ENCODE measurements at places on chromosomes 5 and 9.

GRCh38 chr9:115636596-115636995 is 517.0 kb upstream of the PAPPA start:
- no peak for DNase-seq

DNA sequence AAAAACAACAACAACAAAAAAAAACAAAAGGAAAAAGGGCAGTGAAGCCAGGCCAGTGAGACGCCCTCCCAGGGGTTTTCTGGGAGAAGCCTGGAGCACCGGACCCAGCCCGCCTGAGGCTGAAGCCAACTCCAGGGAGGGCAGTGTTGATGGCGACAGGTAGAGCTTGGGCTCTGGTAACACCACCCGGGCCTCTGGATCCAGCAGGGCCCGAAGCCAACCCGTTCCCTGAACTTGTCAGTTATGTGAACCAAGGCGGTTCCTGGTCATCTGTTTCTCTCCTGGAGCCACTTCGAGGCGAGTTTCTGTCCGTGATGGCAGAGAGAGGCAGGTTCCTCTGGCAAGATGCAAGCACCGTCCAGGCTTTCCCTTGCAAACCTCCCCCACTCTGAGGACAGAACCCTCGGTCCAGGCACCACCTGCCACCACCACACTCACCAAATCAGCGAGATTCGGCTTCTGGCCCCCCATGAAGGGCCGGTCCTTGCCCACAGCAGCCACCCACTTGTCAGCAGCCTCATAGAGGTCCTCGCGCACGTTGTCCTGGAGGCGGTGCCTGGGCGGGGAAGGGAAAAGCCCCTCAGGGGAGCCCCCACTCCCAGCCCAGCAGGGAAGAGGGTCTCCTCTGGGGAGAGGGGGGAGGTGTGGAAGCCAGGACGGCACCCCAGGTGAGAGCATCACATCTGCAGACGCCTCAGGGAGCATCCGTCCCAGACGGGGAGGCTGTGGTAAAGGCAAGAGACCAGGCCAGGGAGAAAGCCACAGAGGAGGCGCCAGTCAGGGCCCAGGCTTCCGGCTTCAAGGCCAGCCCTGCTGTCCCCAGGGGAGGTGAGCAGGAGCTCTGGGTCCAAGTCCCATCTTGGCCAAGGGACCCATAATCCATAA is 5.4 kb downstream of the PTGES2 start:
- no peak for DNase-seq

GRCh38 chr9:115204904-115205453 is 87.0 kb upstream of the TNC start:
- no peak for DNase-seq

DNA sequence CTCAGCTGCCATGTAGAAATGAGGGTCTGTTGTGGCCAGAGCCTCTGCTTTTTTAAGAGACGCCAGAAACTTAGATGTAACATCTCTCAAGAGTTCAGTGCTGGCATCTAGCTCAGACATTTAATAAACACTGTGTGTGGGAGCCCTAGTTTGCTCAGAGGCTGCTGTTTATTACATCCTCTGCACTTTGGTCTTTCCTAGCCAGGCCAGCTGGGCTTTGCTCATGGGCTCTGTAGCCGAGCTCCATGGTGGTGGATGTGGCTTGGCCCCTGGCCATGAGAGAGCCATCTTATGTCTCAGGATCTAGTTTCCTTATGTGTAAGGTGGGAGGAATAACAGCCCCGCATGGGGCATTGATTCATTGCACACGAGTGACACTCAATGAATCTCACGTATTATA is 30.0 kb downstream of the ARHGEF37 start:
- DNase-seq, result no peak

GRCh38 chr5:129951039-129951438 is 46.8 kb downstream of the CHSY3 start:
- DNase-seq, result no peak

DNA sequence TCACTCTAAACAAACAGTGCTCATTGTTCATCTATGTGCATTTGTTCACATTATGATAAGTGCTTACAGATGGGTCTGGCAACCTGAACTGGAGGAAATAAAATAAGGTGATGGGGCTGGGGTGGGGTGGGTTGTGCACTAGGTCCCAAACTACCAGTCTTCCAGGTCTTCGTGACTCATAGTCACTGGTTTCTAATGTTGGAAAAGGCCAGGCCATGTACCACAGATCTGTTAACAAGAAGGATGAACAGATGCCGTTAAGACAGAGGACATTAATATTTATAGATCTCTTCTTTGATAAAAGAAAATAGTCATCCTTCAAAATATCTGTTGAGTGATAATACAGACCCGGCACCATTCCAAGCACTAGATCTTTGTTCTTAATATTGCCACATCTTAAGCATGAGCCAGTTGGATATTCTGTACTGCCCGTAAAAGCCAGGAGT is 71.4 kb upstream of the STARD4 start:
- no peak for DNase-seq

- DNase-seq, result no peak
Measured at GRCh38 chr9:18759827-18760226, 273.2 kb downstream of the SAXO1 start.

GRCh38 chr5:74251141-74252035 is 389.1 kb downstream of the ENC1 start:
- DNase-seq, result no peak

DNA sequence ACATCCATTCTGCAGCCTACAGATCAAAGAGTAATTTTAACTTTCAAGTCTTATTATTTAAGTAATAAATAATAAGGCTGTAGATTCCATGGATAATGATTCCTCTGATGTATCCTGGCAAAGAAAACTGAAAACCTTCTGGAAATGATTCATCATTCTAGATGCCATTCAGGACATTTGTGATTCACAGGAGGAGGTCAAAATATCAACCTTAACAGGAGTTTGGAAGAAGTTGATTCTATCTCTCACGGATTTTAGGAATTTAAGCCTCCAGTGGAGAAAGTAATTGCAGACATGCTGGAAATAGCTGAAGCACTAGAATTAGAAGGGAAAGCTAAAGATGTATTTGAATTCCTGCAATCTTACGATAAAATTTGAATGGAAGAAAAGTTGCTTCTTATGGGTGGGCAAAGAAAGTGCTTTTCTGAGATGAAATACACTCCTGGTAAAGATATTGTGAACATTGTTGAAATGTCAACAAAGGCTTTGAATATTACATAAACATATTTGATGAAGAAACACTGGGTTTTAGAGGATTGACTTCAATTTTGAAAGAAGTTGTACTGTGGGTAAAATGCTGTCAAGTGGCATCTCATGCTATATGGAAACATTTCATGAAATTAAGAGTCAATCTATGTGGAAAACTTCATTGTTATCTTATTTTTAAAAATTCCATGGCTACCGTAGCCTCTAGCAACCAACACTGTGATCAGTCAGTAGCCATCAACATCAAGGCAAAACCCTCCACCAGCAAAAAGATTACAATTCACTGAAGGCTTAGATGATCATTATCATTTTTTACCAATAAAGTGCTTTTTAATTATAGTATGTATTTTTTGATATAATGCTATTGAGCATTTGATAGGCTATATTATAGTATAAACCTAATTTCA is 1141.0 kb downstream of the CDH12 start:
- DNase-seq, result no peak

GRCh38 chr5:126877602-126878001 is 100.7 kb downstream of the LMNB1 start:
- no peak for DNase-seq

GRCh38 chr5:21152611-21153010 is 1164.6 kb upstream of the CDH18 start:
- no peak for DNase-seq

GRCh38 chr9:17216646-17217045 is 81.8 kb downstream of the CNTLN start:
- no peak for DNase-seq

- DNase-seq, result no peak
Measured at GRCh38 chr5:165325221-165325620, 1819.8 kb downstream of the MAT2B start.

Data from stimulated activated naive CD4-positive, alpha-beta T cell (primary cell).